ENCODE measurements at places on chromosomes 5 and 9.

GRCh38 chr5:149656576-149657182 lies 73.4 kb upstream of the PPARGC1B start:
- DNase-seq: no peak

DNA sequence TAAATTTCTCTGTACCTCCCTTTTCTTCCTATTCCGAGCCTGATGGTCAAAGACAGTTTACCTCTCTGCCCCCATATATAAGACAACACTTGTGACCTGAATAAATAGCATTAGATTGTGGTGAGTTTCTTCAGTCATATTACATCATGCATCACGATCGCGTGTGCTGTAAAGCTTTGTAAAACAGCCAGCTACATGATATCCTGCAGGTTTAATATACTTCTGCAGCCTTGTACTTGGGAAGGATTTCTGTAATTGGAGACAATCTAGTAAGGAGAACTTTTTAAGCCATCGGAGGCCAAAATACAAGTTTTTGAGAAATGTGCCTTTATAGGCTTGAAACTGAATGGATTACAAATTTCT lies 711.8 kb upstream of the WWC1 start:
- DNase-seq: no peak

GRCh38 chr5:77893225-77893860 lies 117.2 kb upstream of the TBCA start:
- peak; percentile 85 for DNase-seq

- no peak for DNase-seq
These were observed 196.6 kb downstream of the PLK2 start for GRCh38 chr5:58263296-58263695.

DNA sequence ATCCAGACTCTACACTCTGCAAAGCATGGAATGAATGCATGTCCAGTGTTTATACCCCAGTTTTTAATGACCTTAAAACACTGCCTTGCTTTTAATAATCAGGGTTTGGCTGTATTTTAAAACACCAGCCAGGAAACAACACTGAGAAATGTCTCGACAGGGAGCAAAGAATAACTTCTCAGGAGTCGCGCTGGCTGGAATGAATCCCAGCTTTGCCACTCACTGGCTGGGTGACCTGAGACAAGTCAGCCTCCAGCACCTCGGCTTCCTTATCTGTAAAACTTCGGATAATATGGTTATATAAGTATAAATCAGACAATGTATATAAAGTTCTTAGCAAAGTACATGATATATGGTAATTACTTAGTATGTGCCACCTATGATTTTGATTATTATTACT lies 505.0 kb downstream of the SPOCK1 start:
- no peak for DNase-seq

GRCh38 chr5:132673939-132674630 lies at the start of gene IL4:
IL4 (plus strand) TSS chr5:132673989; CDS start chr5:132674051, 62 bp downstream.
- no peak for DNase-seq

DNA sequence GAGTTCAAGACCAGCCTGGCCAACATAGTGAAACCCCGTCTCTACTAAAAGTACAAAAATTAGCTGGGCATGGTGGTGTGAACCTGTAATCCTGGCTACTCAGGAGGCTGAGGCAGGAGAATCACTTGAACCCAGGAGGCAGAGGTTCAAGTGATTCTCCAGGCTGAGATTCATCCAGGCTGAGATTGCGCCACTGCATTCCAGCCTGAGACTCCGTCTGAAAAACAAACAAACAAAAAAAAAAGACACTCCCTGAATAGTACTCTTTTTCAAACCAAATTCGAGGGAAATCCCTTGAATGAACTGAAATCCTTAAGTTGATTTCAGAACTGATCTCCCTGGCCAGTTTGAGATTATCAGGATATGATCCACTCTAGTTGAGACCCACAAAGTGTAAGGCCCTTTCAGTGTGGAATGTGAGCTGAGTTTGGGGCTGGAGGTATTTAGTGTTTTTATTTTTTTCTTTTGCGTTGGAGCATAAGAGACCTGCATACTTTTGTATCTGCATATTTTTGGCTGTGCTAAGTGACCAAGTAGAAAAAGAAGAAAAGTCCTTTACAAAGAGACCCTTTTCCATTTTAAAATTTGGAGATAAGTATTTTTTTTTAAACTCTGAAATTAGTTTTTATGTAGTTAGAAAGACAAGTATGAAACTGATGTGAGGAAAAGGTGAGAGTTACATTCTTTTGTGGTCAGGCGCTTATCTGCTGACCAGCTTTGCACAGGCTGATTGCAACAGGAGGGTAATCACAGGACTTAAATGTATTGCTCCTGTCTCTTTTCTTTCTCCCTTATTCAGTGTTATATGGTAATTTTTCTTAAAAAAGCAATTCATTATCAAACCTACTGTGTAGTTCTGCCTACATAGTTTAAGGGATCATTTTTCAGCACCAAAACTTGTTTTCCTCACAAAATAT lies 42.9 kb downstream of the TMEFF1 start:
- DNase-seq: no peak

GRCh38 chr5:57325678-57326397 lies 152.0 kb downstream of the GPBP1 start:
- no peak for DNase-seq

DNA sequence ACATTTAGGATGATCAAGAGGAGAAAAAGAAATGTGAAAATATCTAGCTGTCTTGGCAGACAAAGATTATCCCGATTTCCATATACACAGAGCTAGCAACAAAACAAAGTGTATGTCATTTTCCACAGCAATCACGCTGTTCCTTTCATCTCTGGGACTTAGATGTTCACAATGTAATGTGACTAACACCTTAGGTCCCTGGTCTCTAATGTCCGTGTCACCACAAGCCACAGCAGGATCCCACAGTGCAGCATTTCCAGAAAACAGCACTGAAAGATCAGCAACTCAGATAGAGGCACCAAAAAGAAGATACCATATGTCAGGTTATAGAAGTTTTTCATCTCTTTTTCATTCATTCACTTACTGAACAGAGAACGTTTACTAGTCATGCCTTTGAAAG lies 118.0 kb upstream of the TNPO1 start:
- DNase-seq: no peak

DNA sequence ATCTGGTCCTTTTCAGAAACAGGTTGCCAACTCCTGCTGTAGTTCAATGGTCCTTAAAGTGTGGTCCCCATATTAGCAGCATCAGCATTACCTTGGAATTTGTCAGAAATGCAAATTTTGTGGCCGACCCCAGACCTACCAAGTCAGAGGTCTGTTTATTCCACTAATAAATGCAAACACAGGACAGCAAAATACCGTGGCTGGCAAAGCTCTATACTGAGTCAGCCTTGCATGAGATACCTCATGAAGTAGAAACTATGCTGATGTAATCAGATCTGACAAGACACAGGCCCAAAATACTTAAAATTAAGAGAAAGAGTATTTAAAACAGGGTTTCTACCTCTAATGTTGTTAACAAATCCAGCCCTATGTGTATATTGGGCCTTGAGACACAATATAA lies 3.0 kb downstream of the GOLM1 start:
- no peak for DNase-seq

- no peak for DNase-seq
These were observed 14.9 kb upstream of the VDAC1 start for GRCh38 chr5:134019636-134020035.

DNA sequence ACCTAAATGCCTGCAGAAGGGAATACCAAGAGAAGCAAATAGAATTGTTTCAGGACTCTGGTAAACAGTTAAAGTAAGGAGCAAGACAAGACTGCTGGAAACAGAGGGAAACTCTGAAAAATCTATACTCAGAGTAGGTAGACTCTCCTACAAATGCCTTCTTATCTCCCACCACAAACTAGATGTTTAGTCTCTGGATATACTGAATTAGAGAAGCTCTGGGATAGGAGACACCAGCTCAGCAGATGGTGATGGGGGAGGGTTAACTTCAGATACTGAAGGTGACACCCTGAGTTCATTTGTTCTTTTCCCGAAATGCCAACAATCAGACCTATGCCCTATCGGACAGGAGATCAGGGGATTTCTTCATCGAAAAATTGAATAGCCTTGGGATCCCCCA lies 54.1 kb upstream of the CHD1 start:
- no peak for DNase-seq

- no peak for DNase-seq
These were observed 17.9 kb downstream of the TMEM167A start for GRCh38 chr5:83059341-83059740.

DNA sequence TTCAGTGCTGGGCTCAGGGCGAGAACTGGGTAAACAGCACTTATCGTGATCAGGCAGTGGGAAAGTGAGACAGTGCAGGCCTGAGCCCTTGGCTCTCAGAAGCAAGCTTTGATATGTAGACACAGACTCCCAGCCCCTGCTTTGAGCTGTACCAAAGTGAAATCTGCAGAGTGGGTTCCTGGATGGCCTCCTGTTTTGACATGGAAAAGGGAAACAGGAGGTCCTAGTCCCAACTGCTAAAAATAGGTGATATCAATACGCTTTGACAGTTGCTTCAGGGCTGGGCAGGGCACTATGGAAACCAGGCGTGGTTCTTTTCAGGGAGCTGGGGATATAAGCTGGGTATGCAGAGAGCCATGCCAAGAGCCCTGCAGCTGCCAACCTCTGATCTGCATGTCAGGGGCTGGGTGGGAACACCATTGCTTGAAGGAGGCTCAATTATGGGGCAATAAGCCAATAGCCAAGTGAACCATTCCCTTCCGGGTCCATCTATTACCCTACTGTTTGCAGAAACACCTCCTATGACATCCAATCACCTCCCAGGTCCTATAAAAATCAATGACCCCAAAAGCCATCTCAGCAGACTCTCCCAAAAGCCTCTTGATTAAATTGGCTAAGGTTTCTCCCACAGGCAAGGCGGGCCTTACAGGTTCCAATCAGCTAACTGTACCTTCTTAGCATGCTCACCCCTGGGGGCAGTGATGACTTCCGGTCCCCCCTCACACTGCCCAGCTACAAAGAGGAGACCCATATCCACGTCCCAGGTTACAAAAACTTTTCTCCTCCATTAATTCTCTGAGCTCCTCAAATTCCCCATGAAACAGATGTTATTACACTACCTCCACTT lies 45.8 kb downstream of the EPB41L4B start:
- DNase-seq: no peak

- no peak for DNase-seq
These were observed 12.8 kb downstream of the TRAF1 start for GRCh38 chr9:120913647-120914264.

GRCh38 chr9:137521405-137521985 lies 28.7 kb downstream of the PNPLA7 start:
- no peak for DNase-seq

- no peak for DNase-seq
These were observed 65.1 kb downstream of the NEK6 start for GRCh38 chr9:124322618-124323432.

DNA sequence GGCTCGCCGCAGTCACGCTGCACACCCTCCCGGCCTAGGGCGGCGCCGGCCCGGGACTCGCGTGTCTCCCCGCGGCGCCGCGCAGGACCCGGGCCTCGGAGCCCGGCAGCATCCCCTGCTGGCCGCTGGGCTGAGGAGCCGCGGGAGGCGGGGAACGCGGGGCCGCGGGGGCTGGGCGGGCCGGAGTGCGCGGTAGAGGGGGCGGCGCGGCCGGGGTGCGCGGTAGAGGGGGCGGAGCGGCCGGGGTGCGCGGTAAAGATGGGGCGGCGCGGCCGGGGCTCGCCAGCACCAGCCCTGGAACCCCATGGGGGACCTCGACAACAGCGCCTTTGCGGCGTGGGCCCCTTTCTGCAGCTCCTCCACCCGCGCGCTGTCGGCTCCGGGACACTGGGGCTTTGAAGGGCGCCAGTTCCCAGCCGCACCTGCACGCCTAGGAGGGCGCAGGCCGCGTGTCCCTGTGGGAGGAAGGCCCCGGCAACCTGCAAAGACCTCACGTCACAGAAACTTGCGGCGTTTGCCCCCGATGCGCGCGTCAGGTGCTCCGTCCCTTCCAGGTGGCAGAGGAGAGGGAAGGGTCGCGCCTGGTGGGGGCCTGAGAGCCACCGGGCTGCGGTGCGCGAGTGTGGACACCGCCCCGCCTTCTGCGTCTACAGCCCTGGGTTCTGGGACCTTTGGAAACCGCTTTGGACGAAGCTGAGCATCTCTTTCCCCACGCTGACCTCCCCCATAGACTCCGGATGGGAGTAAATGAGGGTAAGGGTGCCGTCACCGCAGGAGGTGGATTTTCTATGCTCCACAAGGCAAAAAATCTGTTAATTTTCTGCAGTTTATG lies 49.6 kb downstream of the NSUN2 start:
- DNase-seq: no peak

- no peak for DNase-seq
These were observed 179.7 kb upstream of the ADAMTSL1 start for GRCh38 chr9:18294229-18294628.

GRCh38 chr5:80122579-80122978 lies 87.4 kb downstream of the THBS4 start:
- no peak for DNase-seq

- DNase-seq: no peak
These were observed 152.9 kb upstream of the PPP1R26 start for GRCh38 chr9:135326633-135327152.

DNA sequence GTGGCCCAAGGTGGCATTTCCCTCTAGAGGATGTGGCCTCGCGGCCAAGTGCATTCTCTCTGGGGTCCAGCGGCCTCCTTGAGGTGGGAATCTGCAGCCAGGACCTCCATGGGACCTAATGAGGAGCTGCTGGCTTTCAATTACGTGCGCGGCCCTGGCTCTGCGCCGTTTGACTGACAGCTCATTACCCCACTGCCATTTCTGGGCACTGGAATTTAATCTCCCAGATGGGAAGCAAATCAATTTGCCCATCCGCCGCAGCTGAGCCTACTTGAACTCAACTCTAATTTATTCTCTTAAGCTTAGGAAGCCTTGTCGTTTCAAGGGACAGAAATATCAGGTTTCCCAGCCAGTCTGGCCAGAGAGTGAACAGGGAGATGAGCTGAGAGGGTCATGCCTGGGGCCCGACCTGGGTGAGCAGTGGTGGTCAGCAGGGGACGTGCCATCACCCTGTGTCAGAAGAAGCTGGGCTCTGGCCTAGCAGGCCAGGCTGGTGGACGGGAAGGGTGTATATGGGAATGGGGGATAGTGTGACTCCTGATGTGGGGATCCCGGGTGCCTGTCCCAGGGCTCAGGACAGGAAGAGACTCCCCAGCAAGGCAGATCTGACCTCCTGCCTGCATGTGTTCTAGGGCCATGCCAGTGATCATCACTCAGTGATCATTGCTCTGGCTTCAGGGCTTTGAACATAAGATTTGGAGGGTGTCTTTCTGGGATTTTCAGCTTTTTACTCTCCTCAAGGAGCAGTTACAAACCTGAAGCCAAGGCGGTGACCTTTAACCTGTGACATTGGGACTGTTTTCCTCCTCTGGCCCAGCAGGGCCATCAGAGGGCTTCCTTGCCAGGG lies 69.7 kb downstream of the MACROH2A1 start:
- DNase-seq: no peak

GRCh38 chr9:112502175-112502946 lies 15.7 kb downstream of the KIAA1958 start:
- no peak for DNase-seq

GRCh38 chr5:63022403-63022802 lies 443.8 kb downstream of the LRRC70 start:
- no peak for DNase-seq
